ENCODE measurements at places on chromosomes 11 and 22. TPM values are rescaled to one million over a fixed set of nuclear protein-coding genes. Genes with fewer than 3 reads are reported as not detected.

The INPP5J gene
- 1.1 TPM for polyA plus RNA-seq

The CYB5R2 gene
- 7.4 TPM for polyA plus RNA-seq

The MPZL3 gene
- 7.0 TPM for polyA plus RNA-seq

The CDC42BPG gene
- polyA plus RNA-seq = 7.4 TPM

The CAPN5 gene
- polyA plus RNA-seq = 3.0 TPM

The DRD2 gene
- 0.30 TPM for polyA plus RNA-seq

The MAPK11 gene
- polyA plus RNA-seq = 17.7 TPM

The OR5AK2 gene
- not detected for polyA plus RNA-seq

The P4HA3 gene
- polyA plus RNA-seq = 0.18 TPM

The CLDN25 gene
- not detected for polyA plus RNA-seq

The POTEH gene
- 0.02 TPM for polyA plus RNA-seq

The ZNF214 gene
- 0.64 TPM for polyA plus RNA-seq
